ENCODE measurements at places on chromosomes 6 and 20.

GRCh38 chr6:104955491-104955890 is 1.4 kb upstream of the LIN28B start:
- DNase-seq: no peak

DNA sequence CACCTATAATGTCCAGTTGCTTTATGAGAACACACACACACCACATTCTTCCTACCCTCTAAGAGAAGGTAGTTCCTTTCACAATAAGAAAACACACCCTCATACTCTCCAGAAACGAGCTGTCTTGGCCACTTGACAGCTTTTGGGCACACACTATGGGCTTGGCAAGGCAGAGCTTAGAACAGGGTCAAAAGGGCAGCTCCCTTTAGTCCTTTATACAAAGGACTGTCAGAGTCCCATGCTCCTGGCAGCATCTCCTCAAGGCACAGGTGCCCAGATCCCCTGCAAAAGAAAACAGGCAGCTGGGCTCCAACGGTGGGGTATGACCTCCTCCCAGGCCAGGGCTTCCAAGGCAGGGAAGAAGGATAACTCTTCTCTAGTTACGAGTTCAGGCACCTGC is 4.9 kb upstream of the LYRM2 start:
- no peak for DNase-seq

DNA sequence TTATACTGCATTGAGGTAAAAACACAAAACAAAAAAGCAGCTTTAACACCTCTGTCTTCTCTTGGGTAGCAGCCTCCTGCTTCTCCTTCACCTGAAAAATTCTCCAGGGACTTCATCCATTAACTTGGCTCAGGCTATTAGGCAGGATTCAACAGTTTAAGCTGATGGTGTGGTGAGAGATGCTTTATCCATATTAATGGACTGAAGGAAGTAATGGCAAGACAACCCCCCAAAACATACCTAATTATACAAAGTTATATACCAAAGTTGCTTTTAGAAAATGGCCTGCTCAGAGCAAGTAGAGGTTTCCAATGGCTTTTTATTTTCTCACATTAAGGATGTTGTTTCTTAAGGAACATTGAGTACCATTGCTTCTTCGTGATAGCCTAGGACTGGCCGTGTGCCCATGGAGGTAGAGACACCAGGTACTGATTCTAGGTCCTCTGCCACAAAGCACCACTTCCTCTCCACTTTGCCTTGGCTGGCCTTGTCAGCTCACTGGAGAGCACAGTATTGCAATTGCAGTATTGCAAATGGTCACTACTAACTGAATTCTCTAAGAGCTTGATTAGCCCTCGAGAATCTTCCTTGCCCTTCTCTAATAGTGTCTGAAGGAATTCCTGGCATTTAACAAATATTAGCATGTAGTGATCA is 7.3 kb downstream of the EDN1 start:
- no peak for DNase-seq

- DNase-seq: no peak
Measured at GRCh38 chr6:38543022-38543421, 96.7 kb downstream of the BTBD9 start.

GRCh38 chr6:151130329-151130728 is 109.4 kb upstream of the AKAP12 start:
- no peak for DNase-seq

DNA sequence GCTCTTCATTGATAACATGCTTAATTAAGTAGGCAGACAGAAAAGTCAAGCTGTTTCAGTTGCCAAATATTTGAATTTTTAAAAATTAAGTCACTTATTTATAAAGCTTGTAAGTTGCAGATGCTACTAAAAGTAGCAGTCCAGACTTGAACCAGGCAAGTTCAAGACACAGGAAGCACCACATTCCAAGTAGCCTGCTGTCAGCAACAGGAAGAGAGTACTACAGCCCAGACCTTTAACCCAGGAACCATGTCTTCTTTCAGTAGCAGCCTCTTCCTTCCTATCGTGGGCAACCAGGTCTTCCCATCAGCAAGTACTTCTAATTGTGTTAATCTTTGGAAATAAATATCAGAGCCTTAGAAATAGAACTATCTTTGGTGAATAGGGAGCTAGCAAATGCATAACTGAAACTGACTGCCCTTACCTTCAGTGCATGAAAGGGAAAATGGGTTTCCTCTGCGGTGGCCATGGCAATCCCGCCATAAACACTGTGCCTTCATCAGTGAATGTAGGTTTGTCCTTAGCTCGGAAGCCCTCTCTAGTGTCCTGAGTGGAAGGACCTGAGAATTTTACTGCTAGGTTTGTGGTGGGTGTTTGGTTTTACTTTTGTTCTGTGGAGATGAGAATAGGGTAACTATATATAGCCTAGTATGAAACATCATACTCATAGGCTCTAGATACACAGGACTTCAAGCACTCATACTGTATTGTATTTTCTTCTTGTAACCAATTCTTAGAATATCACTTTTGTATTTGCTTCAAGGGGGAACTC is 95.6 kb downstream of the SYCP2 start:
- DNase-seq: no peak

- DNase-seq: no peak
Measured at GRCh38 chr20:15487030-15487429, 1086.2 kb downstream of the KIF16B start.

DNA sequence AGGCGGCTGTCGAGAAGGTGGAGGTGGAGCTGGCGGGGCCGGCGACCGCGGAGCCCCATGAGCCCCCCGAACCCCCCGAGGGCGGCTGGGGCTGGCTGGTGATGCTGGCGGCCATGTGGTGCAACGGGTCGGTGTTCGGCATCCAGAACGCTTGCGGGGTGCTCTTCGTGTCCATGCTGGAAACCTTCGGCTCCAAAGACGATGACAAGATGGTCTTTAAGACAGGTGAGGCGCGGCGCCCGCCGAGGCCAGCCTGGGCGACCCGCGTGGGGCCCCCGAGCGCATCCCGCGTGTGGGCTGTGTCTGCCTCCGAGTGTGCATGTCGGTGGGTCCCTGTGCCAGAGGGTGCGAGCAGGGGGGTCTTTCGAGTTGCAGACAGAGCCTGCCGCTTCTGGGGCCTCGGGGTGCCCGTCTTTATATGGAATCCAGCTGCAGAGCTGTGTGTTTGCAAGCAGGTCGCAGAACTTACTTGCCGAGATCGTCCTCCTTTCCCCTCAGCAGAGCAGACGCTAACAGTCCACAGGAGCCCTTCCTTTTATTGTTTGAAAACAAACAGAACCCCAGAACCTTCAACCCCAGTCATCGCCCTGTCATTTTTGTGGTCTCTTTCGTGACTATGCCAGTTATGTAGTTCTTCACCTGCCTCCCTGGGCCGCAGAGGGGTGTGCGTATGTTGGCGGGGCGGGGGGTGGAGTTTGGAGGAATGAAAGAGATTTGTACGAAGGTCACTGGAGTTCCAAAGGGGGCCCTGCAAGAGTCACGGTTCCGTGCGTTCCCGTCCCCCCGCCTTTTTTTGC is 766 bp downstream of the SLC16A10 start:
- peak; percentile 15 for DNase-seq

DNA sequence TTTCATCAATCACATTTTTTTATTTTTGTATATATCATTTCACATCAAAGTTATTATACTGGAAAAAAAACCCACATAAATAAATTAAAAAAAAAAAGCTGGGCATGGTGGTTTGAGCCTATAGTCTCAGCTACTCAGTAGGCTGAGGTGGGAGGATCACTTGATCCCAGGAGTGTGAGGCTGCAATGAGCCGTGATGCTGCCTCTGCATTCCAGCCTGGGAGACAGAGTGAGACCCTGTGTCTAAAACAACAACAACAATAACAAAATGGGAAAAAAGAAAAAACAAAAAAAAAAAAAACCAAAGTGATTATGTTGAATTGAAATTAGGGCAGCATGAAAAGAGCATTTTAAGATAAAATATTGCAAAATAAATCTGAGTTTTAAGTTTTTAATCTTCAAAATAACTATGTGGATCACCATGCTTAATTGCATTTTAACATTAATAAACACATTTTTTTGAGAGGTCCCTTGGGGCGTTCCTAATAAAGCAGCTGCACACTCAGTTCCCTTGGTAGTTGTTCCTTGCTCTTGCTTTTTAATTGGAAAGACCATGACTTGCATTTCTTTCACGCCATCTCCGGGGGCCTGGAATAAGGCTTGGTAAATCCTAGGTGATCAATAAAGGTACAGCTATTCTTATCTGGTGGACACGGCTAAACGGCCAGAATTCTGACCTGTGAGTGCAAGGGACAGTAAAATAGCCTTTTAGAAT is 15.1 kb downstream of the NOX3 start:
- no peak for DNase-seq

- no peak for DNase-seq
Measured at GRCh38 chr6:125821825-125822281, 31.1 kb downstream of the NCOA7 start.

GRCh38 chr20:10178727-10179313 is 39.8 kb upstream of the SNAP25 start:
- no peak for DNase-seq

- DNase-seq: no peak
Measured at GRCh38 chr6:44316481-44316880, 3.3 kb upstream of the AARS2 start.

GRCh38 chr6:41558033-41558807 is 12.0 kb downstream of the FOXP4 start:
- DNase-seq: no peak

GRCh38 chr20:61950641-61951071 is 115.0 kb downstream of the TAF4 start:
- DNase-seq: no peak

- no peak for DNase-seq
Measured at GRCh38 chr6:147805155-147805554, 296.7 kb downstream of the SAMD5 start.

DNA sequence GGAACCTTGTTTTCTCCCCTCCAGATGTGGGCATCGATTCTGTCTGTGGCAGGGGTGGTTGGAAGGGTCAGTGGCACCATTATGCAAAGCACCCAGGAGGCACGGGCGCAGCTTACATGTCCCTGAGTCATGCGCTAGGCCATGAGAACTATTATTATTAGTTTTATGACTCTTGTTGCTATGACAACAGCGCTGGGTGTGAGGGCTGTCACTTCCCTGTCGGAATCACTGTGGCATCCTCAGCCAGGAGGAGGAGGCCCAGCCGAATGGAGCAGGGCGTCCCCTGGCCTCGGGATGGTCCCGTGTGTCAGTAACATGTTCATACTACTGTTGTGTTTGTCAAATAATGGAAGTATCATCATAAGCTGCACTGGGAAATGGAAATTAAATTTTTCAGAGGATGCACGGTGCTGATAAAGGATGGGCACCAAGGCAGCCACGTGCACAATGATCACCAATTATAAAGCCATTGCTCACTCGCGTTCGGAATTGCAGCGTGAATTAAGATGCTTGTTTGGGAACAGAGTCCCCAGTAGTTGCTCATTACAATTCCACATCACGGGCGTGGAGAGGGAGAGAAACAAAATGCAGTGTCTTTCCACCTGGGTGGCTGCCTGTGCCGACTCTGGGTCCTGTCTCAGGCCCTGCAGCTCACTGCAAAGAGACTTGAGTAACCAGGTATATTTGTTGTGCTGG is 247.9 kb downstream of the CDH4 start:
- no peak for DNase-seq

- DNase-seq: no peak
Measured at GRCh38 chr6:111410371-111410770, 72.6 kb downstream of the REV3L start.

DNA sequence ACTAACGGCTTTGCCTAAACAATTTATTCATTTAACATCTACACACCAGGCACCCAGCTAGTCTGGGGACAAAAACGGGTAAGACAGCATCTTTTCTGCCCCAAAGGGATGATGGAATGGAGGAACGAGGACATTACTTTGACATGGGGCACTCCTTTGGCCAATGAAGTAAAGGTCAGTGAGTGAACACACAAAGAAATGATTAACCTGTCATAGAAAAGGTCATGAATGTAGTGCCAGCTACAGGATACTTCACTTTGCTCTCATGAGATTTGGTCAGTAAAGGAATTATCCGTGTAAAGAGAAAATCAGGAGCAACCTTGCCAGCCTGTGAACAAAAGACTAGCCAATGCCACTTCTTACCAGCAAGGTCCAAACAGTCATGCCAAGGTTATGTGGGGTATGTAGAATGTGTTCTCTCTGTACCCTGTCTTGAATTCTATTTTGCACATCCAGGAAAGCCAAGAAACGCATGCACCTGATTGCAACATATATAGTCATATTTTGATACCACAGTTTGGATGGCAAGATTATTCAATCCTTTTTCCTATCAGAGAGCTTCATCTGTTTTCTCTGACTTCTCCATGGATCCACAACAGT is 145.3 kb downstream of the GMPR start:
- no peak for DNase-seq

GRCh38 chr20:47320990-47321805 is 35.3 kb downstream of the ZMYND8 start:
- no peak for DNase-seq

DNA sequence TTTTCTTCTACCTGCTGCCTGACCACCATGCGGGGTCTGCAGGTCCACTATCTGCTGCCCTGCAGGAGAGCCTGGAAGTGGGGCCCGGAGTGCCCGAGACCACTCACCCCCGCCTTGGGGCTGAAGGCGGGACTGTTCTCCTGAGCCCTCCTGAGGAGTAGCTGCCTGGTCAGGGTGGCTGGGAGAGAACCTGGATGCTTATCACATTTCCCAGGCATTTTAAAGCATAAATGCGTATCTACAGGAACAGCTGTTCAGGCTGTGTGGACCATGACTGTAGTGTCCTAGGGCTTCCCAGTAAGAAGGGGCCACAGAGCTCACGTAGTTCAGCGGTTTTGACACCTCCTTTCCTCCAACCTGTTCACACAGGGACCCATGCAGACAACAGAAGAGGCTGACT is 123.3 kb downstream of the AGPAT4 start:
- DNase-seq: no peak

DNA sequence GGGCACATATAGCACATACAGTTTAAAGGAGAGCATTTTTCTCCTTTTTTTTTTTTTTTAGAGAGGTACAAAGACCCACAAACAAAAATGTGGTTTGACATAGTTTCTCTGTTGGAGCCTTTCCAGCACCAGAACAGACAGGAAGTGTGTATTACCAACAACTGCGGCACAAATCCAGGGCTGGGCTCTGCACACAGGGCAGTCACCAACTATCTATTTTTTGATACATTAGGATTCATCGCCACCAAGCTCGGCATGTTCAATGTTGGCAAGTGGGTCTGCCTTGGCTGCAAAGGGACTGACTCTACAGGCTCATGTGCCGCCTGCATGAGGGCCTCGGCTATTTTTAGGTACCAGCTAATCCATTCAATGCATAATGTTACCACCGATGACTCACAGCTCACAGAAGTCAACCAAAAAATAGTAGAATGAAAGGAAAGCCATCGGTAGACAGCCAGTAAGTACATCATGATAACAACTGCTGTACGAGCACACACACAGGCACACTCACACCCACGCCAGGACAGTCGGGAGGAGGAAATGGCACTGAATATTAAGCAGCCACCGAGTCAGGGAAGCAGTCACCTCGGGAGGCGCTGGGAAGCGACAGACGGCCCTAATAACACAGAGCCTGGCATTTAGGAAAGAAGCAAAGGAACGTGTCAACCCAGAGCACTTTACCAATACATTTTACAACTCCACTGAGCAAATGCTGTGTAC is 81.6 kb downstream of the GMPR start:
- peak; percentile 29 for DNase-seq

GRCh38 chr6:16238963-16239797 is 793 bp downstream of the GMPR start:
- DNase-seq: no peak

All from stimulated activated CD4-positive, alpha-beta T cell treated with anti-CD3 and anti-CD28 coated beads, Interleukin-15, amount 100 ng/mL, for 1 hour (primary cell).